ENCODE measurements at places on chromosomes 12 and 14.

- peak; percentile 85 for DNase-seq
These were observed 7.6 kb upstream of the SIX1 start for GRCh38 chr14:60656686-60657455.

GRCh38 chr12:125159702-125160101 lies 94.5 kb downstream of the AACS start:
- no peak for DNase-seq

GRCh38 chr14:74852922-74853530 lies 22.9 kb downstream of the PROX2 start:
- no peak for DNase-seq

GRCh38 chr14:35362911-35363374 lies 41.6 kb downstream of the NFKBIA start:
- DNase-seq, result no peak

- no peak for DNase-seq
These were observed 1.3 kb upstream of the C14orf39 start for GRCh38 chr14:60487211-60487610.

GRCh38 chr14:85867450-85867849 lies 337.5 kb downstream of the FLRT2 start:
- DNase-seq, result peak; percentile 17

DNA sequence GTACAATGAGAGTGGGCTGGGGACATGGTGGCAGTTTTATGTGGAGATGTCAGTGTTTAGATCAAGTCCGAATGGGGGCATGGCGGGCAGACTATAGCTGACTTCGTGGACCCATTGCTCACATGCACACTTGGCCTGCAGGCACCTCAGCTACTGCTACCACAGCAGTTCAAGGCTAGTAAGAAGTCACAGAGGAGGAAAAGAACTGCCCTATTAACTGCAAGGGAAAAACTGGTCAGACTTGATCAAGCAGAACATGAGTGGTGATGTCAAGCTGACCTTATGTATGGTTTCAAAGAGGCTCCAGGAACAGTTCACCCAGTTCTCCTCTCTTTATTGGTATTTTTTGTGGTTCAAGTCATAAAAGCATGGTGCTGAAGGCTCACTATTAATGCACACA lies 30.2 kb upstream of the FRS2 start:
- DNase-seq, result no peak

- DNase-seq, result no peak
These were observed 305.4 kb downstream of the PCNX1 start for GRCh38 chr14:71212683-71213107.

- DNase-seq, result peak; percentile 63
These were observed 141.0 kb downstream of the SLC16A7 start for GRCh38 chr12:59736786-59737185.

DNA sequence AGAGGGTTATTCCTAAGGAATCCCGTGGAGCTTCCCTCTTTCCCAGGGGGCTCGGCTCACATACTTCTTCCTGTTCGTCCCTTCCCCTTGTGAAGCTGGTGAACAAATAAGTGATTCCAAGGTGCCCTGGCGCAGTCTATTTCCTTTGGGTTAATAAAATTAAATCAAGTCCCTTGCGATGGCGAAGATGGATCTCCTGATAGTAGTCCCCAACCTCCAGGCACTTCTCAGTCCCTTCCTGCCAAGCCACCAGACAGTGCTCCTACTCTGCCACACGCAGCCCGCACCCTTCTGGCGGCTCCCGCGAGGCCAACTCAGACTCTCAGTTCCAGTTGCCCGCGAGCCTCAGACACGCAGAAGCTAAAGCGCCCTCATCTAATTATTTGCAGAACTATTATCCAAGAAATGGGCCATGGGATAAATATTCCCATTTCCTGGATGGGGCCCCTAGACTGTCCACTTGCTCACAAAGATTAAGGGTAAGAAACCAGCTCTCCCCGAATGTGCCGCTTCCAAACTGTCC lies 2.4 kb upstream of the SIX6 start:
- DNase-seq, result no peak

DNA sequence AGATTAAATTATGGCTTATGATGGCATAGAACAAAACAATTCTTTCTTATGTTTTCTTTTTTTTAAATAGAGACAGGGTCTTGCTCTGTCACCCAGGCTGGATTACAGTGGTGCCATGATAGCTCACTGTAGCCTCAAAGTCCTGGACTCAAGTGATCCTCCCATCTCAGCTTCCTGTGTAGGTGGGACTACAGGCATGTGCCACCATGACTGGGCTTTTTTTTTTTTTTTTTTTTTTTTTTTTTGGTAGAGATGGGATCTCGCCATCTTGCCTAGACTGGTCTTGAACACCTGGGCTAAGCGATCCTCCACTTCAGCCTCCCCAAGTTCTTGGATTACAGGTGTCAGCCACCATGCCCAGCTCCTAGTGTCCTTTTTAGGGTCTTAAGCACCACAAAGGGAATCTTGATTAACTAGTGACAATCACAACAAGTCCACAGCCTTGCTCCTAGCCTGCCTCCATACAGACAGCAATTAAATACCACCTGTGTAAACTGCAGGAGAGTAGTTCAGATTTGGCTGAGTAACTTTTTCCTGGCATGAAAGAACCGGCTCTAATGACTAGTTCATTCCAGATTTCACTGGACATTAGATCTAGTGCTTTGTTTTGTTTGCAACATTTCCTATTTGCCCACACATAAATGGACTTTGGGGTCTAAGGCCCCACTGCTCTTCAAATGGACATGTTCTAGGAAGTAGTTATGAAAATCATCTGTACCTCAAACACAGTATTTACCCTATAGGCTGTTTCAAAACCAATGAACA lies 61.6 kb downstream of the SH2B3 start:
- DNase-seq, result no peak

- no peak for DNase-seq
These were observed 100.5 kb downstream of the MED13L start for GRCh38 chr12:116177017-116177416.

DNA sequence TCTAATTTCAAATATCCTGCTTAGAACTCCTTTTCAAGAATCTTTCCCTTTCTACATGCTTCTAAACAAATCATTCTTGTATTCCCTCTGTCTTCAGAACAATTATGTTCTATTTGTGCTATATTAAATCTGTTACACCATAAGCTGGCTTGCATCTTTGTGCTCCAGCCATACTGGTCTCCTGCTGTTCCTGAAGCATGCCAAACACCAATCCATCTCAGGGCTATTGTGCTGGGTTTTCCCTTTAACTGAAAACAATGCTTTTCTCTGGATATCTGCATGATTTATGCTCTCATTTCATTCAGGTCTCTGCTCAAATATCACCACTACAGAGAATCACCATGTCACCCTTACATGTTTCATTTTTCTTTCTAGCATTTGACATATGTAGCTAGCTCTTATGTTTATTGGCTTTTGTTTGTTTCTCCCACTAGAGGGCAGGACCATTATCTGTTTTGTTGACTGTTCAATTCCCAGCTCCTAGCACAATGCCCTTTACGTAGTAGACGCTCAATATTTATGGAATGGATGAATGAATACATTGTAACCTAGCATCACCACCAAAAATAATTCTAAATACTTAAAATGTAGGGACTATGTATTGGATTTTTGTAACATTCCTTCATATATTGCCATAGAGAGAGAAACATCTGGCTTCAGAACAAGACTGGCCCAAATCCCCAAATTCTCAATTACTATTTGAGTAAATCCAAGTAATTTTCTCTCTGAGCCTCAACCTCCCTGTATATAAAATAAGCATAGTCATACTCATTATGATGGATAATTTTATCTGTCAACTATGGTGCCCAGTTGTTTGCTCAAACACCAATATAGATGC lies 302.0 kb upstream of the SYT1 start:
- no peak for DNase-seq

- no peak for DNase-seq
These were observed 521.2 kb upstream of the TBX3 start for GRCh38 chr12:115204957-115205754.

- no peak for DNase-seq
These were observed 6.1 kb upstream of the AAAS start for GRCh38 chr12:53327435-53328042.

DNA sequence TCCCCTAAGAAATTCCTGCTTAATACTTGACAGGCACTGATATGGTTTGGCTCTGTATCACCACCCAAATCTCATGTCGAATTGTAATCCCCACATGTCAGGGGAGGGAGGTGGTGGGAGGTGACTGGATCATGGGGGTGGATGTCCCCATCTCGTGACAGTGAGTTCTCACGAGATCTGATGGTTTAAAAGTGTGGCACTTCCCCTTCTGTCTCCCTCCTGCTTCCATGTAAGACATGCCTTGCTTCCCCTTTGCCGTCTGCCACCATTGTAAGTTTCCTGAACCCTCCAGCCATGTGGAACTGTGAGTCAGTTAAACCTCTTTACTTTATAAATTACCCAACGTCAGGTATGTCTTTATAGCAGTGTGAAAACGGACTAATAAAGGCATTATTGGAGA lies 198.0 kb downstream of the FOXN3 start:
- DNase-seq, result no peak

DNA sequence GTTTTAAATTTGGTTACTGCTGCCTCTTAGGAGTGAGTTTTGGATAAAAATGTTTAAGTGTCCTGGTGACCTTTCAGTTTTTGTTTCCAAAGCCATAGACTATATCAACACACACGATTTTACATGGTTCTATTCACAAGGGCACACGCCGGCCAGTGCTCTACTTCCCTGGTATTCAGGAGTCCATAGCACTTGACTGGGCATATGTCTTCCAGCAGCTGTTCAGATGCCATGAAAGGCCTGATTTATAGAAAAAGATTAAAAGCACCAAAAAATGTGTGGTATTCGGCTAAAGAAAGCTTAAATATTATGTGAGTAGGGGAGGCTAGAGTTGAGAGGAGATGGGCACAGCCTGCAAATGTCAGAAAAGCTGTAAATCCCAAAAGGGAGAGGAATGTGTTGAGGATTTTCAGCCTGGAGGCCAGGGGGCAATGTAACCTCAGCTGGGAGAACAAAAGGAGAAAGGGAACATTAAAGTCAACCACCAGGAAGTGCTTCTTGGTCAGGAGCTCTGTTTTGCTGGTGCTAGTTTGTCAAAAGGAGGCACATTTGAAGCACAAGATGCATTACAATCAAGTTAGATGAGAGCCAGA lies 478.4 kb downstream of the RAD51B start:
- DNase-seq, result no peak

GRCh38 chr14:43247877-43248276 lies 1259.2 kb downstream of the FSCB start:
- DNase-seq, result no peak

- peak; percentile 10 for DNase-seq
These were observed 13.0 kb downstream of the WASHC4 start for GRCh38 chr12:105120551-105120950.

- no peak for DNase-seq
These were observed 387 bp upstream of the IPO8 start for GRCh38 chr12:30696103-30696408.

GRCh38 chr12:68043435-68043834 lies 54.2 kb downstream of the IFNG-AS1 start:
- no peak for DNase-seq

GRCh38 chr12:103827911-103828391 lies 13.1 kb downstream of the NT5DC3 start:
- DNase-seq, result no peak

DNA sequence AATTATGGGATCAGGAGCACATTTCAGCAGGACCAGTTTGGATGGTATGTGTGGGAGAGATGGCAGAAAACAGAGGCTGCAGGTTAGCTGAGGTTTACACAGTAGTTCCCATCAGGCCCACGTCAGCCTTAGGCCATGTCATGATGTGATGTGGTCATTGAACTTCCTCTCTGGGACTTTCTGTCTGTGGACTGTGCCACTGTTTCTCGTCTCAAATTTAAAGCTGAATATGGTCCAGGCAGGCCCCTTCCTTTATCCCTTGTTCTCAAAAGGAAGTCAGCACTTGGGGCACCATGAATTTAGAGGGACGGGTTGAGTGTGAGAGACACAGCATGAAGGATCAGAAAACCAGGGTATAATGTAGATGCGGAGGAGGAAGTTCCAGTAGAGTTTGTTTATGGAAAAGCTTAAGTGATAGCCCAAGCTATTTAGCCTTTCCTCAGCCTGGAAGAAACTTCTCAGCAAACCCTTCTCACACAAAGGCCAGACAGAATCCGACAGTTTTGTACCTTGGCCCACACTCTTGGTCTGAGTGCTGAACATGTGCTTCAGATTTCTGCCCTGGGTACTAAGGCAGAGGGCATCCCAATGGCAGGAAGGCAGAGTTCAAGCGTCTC lies 3.6 kb upstream of the IGFBP6 start:
- no peak for DNase-seq

- DNase-seq, result no peak
These were observed 69.3 kb downstream of the ETV6 start for GRCh38 chr12:11718768-11719253.

- no peak for DNase-seq
These were observed 9.6 kb downstream of the TSPAN9 start for GRCh38 chr12:3086729-3087323.

DNA sequence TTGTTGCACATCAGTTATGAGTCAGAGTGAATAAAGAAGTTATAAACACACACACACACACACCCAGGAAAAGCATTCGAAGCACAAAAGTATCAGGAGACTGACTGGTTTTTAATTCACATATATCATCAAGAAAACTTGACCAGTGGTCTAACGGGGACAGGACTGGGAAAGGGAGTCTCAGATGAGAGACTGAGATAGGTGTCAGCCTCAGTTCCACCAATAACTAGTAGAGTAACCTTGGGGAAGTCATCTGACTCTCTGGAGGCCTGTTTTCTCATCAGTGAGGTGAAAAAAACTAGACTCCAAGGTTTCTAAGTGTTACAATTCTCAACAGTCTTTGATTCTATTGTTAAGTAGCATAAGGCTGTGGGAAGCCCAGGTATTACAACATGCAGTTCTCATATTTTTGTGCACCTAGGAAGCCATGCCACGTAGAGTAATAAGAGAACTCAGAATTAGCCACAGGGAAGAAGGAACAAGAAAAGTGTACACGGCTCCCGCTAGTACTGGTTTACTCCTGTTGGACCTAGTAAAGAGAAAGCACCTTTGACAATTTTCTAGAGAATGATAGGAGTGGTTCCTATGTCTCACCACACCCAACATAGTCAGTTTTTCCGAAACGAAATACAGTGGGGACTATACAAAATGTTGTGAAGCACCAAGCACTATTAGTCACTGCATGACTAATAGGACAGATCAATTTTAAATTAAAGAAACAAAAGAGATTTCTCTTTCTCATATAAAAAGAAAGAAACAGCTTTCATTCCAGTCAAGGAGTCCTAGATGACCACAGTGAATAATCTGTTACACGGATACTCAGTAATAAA lies 5.0 kb downstream of the PPTC7 start:
- DNase-seq, result no peak
